ENCODE measurements at places on chromosomes 12 and 14.

- DNase-seq, result no peak
These were observed 13.2 kb downstream of the PLBD1 start for GRCh38 chr12:14554281-14555007.

DNA sequence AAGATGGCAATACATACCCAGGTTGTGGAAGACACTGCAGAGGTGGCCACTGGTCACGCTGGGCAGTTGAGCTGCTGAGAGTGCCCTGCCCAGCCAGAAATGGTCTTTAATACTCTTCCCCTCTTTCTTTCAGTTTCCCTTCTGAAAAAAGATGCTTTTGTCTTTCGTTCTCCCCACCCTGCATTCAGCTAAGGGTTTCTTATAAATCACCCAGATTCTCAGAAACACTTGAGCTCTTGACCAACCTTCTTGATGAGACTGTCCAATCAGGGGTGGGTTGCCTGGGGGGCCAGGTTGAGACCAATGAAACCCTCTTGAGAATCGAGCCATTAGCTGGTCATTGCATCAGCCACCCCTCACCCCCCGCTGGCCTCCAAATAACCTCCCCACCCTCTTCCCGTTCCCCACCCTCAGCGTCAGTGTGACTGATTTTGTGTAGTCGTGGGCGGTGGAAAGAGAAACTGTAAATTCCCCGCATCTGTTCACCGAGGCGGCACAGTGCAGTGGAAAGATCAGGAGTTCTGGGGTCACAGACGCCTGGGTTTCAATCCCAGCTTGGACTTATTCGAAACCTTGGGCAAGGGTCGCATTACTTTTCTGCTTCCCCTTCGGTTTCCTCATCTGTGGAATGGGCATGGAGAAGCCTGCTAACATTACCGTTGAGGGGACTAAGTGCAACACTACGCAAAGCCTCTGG lies 52.3 kb downstream of the SLC25A47 start:
- no peak for DNase-seq

DNA sequence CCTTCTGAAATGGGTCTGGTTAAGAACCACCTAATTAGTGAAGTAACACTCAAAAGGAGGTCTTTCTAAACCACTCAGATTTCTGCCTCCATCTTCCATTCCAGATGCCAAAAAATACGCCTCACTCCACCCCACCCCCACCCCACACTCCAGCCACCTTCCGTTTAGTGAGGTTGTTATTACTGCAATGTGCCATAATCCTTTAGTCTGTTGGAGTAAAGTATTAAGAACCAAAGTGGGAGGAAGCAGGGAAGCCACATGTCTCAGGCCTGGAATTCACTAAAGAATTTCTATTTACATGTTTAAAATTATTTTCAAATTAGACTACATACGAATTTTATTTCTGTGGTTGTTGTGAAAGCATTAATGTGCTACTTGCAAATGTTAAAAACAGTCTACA lies 7.4 kb downstream of the KIF21A start:
- no peak for DNase-seq

GRCh38 chr12:118493962-118494361 lies 117.6 kb downstream of the SUDS3 start:
- DNase-seq, result no peak

- DNase-seq, result no peak
These were observed 40.6 kb downstream of the GXYLT1 start for GRCh38 chr12:42104087-42104486.

GRCh38 chr14:60485598-60486251 lies at the start of gene C14orf39:
C14orf39 (minus strand) TSS chr14:60486063; CDS start chr14:60485078, 985 bp downstream.
- DNase-seq, result no peak

- DNase-seq, result no peak
These were observed 27.7 kb downstream of the PPP2R5C start for GRCh38 chr14:101789222-101789621.

GRCh38 chr14:23570806-23571483 lies 3.4 kb upstream of the AP1G2 start:
- no peak for DNase-seq

DNA sequence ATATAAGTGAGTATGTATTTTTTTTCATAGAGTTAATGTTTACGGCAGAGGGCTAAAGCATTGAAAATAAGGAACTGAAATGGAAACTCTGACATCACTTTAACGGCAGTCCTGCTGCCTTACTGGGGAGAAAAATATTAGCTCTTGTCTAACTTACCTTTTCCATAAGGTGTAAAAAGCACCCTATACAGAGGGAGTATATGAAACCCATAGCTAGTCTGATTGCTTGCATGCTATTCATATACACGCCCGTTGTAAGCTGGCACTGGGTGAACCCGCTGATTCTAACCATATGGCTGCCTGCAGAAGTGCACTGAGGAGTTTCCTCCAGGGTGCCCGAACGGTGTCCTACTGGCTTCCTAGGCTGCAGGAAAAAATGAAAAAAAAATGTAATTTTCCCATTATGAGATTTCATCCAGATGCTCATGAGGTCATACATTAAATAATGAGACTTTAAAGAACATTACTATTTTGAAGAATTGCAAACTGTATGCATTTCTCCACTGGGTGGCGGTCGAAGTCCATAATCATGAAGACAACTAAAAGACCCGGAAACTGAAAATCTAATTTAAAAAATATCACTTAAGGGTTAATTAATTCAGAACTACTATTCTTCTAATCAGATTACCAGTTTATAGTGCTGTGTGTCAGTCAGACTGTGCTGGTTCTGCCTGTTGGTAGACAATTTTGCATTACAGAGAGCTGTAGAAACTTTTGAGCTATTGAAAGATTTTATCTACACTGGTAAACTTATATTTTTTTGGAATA lies 144.7 kb downstream of the ALX1 start:
- DNase-seq, result no peak

DNA sequence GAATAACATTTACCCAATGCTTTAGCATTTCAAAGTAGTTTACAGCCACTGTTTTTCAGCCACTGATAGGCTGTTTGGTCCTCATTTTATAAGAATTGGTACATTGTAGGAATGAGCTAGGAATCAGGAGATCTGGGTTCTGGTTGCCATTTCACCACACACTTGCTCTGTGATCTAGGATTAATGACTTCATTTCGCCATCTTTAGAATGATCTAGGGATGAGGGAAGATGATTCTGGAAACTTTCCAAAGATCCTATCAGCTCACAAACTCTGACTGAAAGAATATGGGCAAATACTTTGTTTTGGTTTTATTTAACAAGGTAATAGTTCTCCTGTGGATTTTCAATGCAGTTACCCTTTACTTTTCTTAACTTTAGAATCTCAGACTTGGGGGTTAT lies 155.0 kb downstream of the GCH1 start:
- no peak for DNase-seq
